GM13977 (cell line): ENCODE measurements at places on chromosomes 6 and 20.

DNA sequence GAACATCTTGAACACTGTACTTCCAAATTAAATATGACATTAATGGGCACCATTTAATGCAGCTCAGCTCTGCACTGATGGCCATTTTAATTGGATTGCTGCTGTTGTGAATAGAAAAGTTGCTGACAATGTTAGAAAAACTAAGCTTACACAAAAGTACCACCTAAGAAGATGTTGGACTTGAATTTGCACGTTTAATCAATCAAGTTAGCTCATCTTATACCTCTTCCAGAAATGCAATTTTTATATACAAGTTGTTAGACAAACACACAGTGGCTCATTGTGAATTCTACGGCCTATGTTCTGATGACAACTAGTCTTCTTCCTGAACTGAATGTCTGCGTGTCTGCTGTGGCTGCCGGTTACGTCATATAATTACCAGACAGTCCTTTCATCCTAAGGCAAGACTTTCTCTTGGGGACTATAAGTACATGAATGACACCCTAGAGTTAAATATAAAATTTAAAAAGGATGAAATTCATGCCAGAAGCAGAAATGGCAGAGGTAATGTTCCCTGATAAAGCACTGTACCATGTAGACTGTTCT, 330.2 kb downstream of the EPM2A start:
- no peak for DNase-seq

DNA sequence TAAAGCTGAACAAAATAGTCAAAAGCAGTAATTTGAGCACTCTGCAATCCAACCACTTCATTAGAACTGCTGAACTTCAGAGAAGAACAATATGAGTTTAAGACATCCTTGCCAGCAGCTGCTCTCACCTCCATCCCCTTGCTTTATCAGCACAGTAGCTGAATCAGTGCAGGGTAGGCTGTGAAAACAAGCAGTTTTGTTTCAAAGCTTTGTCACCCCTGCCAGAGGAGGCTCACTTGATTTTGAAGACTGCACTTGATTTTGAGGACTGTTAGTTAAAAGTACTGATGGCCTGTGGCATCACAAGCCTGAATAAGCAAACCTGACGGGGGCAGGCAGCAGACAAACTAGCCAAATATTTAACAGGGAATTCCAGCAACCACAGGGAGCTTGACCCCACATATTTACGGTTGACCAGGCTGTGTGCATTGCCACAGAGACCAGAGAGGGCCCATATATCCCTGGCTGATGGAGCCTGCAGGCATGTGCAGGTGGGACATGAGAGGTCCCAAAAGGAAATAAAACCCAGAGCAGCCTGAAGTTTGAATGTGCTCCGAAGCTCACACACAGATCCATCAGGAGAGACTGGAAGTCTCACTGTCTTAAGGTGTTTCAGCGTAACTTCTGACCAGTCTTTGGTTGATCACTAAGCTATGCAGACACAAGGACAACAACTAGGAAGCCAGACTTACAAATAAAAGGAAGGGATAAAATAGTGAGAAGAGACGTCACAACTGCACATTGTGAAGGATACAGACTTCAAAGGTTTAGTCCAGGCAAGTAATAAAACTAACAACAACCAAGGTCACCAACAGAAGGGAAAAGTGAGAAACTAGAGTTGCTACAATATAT, 97.4 kb downstream of the PDSS2 start:
- no peak for DNase-seq

DNA sequence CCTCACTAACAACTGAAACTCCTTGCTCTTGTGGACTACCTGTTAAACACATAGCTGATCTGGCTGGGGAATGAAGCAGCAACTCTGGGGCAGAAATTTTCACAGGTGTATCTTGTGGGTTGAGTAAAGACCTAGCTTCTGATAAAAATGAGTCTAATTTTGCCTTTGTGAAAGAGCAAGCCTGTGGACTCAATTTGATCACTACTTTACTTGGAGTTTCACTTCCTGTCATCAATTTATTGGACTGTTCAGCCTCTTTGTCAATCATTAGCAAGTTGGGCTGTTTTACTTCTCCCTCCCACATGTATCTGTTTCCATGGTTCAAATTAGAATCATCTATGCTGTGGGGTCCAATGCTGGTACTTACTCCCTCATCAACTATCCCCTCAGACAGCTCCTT, 29.6 kb upstream of the CRIP3 start:
- DNase-seq: peak; percentile 33

GRCh38 chr6:160065200-160065599, 56.4 kb upstream of the SLC22A1 start:
- DNase-seq: no peak

DNA sequence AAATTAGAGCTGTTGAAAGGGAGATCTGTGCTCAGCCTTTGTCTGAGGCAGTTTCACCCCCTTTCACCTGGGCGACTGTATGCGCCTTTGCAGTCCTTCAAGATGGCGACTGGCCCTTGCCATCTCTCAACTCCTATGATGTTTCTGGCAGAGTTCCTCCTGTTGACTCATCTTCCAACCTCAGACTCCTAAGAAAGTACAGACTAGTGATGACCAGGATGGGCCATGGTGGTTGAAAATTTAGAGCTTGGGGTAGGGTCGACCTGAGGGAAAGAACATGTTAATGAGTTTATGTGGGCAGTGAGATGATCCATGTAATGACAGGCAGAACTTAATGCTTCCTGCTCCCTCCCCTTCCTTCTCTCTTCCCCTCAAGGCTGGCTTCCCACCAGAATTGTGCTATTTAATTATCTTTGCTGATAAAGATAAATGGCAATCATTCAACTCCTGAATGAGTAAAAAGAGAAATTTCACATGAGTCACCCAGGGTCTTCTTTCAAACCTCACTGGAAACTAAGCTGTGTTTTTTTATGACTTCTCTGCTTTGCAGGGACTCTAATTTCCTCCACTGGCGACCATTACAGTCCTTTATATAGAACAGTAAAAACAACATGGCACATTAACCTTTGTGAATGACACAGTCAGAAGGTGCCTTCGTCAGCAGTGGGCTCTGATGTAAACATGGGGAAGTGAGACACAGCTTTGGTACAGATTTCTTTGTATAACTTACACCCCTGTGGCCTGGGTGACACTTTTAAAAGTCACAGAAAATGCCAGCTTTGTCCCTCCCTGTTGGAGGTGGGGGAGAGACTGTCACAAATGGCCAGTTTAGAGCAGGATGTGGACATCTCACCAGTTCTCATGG, 103.5 kb downstream of the SCP2D1 start:
- no peak for DNase-seq

- no peak for DNase-seq
These were observed 344.2 kb upstream of the SULF2 start for GRCh38 chr20:48129345-48129942.

DNA sequence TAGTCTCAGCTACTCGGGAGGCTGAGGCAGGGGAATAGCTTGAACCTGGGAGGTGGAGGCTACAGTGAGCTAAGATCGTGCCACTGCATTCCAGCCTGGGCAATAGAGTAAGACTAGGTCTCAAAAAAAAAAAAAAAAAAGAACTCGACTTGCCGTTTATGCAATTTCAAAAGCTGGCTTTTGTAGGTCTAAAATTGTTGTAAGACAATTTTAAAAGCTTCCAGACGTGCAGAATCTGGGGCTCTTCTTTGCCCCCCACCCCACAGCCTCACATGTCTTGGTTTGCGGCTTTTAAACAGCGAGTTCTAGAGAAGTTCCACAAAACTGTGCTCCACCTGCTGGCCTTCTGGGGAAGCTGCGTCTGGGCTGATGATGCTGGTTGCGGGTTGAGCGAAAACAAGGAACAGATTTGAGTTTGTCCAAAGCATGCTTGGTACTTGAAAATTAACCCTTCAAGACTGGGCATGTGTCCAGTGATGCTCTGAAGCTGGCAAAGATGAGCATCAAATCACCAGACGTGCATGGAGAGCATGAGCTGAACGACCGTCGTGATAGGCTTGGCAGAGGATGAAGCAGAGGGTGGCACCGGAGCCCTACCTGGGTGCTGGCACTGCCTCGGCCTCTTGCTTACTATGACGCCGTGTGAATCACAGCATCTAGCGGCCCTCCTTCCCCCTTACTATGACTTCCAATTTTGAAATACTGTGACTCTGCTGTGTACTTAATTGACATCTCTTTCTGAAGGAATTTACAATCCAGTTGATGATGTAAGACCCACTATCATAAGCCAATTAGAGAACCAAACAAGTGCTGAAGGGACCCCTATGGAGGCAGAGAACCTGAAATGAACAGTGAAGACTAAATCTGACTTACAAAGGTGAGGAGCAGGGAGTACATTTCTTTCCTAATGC, 171.4 kb downstream of the GMPR start:
- peak; percentile 28 for DNase-seq

- DNase-seq: no peak
These were observed 46.3 kb downstream of the OR2B2 start for GRCh38 chr6:27865850-27866356.

DNA sequence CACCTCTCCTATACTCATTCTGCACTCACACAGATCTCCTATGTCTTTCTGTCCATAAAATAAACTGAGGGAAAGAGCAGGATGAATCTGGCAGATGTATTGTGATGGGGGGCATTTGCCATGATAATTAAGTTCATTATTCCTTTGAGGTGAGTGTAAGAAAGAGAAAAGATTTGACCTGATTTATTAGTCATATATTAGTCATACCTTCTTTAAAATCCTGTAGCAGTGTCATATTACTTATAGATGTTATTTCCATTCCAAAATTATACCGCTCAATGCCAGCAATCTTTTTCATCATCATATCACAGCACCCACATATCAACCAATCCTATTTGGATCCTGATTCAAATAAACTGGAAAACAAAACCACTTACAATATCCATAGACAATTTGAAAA, 733.3 kb upstream of the SLC35B3 start:
- no peak for DNase-seq

DNA sequence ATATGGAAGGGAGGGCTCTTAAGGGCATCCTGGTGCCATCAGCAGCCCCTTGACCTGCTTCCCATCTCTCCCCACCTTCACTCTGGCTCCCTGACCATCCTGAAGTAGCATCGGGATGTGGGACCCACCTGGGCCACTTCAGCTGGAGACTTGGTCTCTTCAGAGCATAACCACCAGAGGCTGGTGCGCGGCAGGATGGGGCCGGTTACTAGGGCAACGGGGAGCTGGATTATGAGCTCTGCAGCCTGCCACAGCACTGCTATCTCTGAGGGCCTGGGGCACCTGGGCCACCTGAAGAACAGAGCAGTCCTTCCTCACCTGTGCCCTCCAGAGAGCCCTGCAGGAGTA, 79.7 kb downstream of the SYNJ2 start:
- DNase-seq: no peak

DNA sequence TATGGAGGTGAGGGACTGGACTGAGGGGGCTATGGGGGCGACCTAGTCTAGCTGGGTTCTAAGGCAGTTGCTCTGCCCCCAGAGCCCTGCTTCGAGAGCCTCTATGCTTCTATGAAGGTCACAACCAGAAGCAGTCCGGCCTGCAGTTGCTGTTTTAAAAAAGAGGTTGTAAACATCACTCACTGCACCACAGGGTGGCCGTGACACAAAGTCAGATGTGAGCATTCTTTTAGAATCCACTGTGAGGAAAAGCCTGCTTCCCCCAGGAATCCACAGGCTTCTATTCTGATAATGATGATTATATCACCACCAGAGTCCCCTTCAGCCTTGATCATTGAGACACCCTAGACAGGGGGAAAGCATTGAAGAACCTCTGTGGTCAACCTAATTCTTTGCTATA, 229.7 kb upstream of the AGPAT4 start:
- no peak for DNase-seq

- DNase-seq: no peak
These were observed 59.8 kb upstream of the NHSL1 start for GRCh38 chr6:138559143-138559542.

DNA sequence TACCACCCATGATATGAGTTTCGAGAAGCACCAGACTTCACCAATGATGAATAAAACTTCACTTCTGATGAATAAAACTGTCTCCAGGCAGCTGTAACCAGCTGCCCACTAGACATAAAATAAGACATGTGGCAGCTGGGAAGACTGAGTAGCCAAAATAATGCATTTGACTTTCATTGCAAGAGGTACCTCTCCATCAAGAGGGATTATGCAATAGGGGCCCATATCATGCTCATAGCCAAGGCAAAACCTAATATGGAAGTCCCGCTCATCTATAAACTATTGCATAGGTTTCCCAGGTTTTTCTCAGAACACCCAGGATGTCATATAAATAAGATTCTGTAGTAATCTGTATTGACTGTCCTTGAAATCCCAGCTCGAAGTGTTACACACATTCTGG, 155.5 kb downstream of the SIM1 start:
- DNase-seq: no peak

DNA sequence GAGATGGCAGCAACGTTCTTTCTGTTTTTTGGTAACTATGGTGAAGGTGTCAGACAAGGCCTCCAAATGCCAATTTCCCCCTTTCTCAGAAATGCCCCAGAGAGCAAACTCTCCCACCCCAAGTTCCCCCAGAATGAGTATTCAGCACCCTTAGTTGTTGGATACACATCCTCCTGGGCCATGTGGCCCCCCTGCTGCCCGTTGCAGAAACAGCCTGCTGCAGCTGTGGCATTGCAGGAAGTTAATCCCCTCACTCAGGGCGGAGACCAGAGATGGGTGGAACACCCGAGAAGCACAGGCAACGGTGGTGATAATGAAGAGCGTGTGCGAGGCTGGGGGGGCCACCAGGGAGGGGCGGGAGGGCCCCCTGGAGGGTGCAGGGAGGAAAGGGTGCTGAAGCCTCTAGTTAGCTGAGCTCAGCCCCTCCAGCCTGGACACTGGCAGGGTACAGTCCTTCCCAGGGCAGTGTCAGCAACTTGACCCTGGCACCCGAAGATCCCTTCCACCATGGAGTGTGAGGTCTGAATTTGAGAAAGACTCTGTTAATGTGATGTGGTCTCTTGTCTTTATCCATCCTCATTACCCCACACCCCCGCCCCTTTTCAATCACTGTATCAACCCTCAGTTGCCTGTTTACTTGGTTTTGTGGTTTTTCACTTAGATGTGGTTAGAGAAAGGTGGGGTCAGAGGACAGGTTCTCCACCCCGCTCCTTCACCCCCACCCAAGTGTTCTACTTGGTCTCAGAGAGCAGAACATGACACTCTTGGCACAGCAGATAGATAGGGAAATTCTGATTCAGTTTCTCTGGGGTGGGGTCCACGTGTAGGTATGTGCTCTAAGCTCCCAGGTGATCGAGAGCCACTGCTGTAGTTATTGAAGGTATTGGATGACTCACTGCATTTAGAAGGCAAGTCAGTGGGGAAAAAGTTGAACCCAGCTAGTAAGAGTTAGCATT, 208.8 kb upstream of the SUPT3H start:
- no peak for DNase-seq

DNA sequence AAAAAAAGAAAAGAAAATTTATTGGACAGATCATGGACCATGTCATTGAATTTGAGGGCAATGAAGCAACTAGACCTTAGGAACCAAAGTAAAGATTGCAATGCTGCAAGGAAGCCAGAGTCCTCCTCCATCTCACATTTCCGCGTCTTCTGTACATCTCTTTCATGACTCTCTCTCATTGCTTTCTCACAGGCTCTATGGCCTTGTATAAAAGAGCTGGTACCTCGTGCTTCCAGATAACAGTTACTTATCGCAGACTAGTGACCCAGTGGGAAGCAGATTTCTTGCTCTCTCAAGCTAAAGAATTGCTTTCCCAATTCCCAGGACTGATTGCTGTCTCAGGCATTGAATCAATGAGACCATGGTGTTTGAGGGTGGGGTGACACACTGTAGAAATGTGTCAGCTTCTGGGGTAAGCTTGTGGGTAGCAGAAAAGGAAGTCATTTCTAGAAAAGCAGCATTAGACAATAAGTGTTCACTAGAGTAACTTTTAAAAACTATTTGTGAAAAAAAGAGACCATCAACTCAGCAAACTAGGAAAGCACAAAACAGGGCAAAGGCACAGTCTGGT, 635.3 kb downstream of the UTRN start:
- no peak for DNase-seq
